Adrenal gland (tissue), 19 donors: ENCODE measurements at places on chromosomes 13 and 19. TPM values are rescaled to one million over a fixed set of nuclear protein-coding genes. Genes with fewer than 3 reads are reported as not detected.

ZNF540 gene
- 5.8 TPM for polyA plus RNA-seq

CALR3 gene
- polyA plus RNA-seq = 0.07 TPM

ZNF837 gene
- polyA plus RNA-seq = 8.1 TPM

PLK5 gene
- polyA plus RNA-seq = 0.47 TPM

CD79A gene
- polyA plus RNA-seq = 0.37 TPM

RGCC gene
- 42.9 TPM for polyA plus RNA-seq

PSG7 gene
- not detected for polyA plus RNA-seq

PSG6 gene
- not detected for polyA plus RNA-seq

SULT2A1 gene
- 221 TPM for polyA plus RNA-seq

FFAR2 gene
- 0.88 TPM for polyA plus RNA-seq

CACNG8 gene
- polyA plus RNA-seq = 0.03 TPM

ACP5 gene
- 9.0 TPM for polyA plus RNA-seq

KCNK6 gene
- 2.7 TPM for polyA plus RNA-seq

APC2 gene
- 12.9 TPM for polyA plus RNA-seq

SIGLEC8 gene
- polyA plus RNA-seq = 3.0 TPM

KLC3 gene
- 0.16 TPM for polyA plus RNA-seq

FCAR gene
- polyA plus RNA-seq = 0.24 TPM

PRTN3 gene
- 0.20 TPM for polyA plus RNA-seq

HPN gene
- polyA plus RNA-seq = not detected

MED16 gene
- polyA plus RNA-seq = 139 TPM

VAV1 gene
- polyA plus RNA-seq = 13.7 TPM

ARGLU1 gene
- polyA plus RNA-seq = 130 TPM

SLC15A1 gene
- polyA plus RNA-seq = not detected

SARS2 gene
- polyA plus RNA-seq = 9.1 TPM

LAMP1 gene
- 42.2 TPM for polyA plus RNA-seq

SCEL gene
- 0.31 TPM for polyA plus RNA-seq

ZNF582 gene
- polyA plus RNA-seq = 8.8 TPM

SLC10A2 gene
- polyA plus RNA-seq = not detected

C5AR1 gene
- 3.2 TPM for polyA plus RNA-seq

ZNF93 gene
- 2.7 TPM for polyA plus RNA-seq

NPAS1 gene
- polyA plus RNA-seq = 0.84 TPM

CABP5 gene
- not detected for polyA plus RNA-seq

RETN gene
- 15.2 TPM for polyA plus RNA-seq

ZNF235 gene
- polyA plus RNA-seq = 2.0 TPM

PCSK4 gene
- polyA plus RNA-seq = 29.7 TPM

PABPC3 gene
- polyA plus RNA-seq = 0.38 TPM

ECSIT gene
- polyA plus RNA-seq = 28.7 TPM

PNMA8B gene
- 7.6 TPM for polyA plus RNA-seq

HRC gene
- 2.5 TPM for polyA plus RNA-seq

ZSCAN22 gene
- polyA plus RNA-seq = 0.98 TPM

SBSN gene
- 0.77 TPM for polyA plus RNA-seq

C19orf85 gene
- polyA plus RNA-seq = not detected

TICAM1 gene
- polyA plus RNA-seq = 1.9 TPM

NAPSA gene
- polyA plus RNA-seq = 1.4 TPM

MADCAM1 gene
- polyA plus RNA-seq = not detected

RNF225 gene
- not detected for polyA plus RNA-seq

PRDX2 gene
- polyA plus RNA-seq = 364 TPM

CNFN gene
- polyA plus RNA-seq = 7.4 TPM

TRPC4 gene
- polyA plus RNA-seq = 0.74 TPM

NKPD1 gene
- not detected for polyA plus RNA-seq

C13orf42 gene
- polyA plus RNA-seq = not detected

TNFSF9 gene
- 0.40 TPM for polyA plus RNA-seq

GNG14 gene
- not detected for polyA plus RNA-seq

MBD3L2 gene
- polyA plus RNA-seq = not detected

ZNF541 gene
- 0.18 TPM for polyA plus RNA-seq

TMPRSS9 gene
- 0.40 TPM for polyA plus RNA-seq

TSSK6 gene
- polyA plus RNA-seq = 1.0 TPM

PTPRS gene
- polyA plus RNA-seq = 36.7 TPM

FKBP8 gene
- 417 TPM for polyA plus RNA-seq

CEACAM1 gene
- polyA plus RNA-seq = 17.7 TPM
